Motor neuron (in vitro differentiated cells): ENCODE measurements at places on chromosomes 11 and 22. TPM values are rescaled to one million over a fixed set of nuclear protein-coding genes. Genes with fewer than 3 reads are reported as not detected.
A peak's percentile ranks its signal among the peaks of the same experiment; 100 is the strongest.

DNA sequence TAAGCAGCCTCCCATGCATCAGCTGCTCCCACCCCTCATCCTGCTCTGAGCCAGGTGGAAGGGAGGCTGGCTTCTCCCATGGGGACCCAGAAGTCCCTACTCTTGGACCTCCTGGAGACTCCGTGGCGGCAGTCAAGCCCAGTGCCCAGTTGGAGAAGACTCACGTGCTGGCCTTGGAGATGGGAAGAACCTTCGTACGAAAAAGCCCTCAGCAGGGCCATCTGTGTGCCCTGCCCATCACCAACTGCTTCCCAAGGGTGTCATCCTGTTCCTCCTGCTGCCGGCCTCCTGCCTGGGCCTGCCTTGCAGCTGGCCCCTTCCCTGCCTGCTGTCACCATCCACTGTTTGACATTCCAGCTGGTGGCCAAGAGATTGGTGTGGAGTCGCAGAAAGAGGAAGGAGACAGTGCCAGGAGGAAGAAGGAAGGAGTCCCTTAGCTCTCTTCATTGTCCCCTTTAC, 28.0 kb downstream of the ARHGAP1 start:
- no peak for ATAC-seq

- ATAC-seq: peak; percentile 73
Measured at GRCh38 chr11:83612891-83613766, 327.0 kb upstream of the CCDC90B start.

GRCh38 chr11:77547863-77548551, 41.7 kb upstream of the AQP11 start:
- peak; percentile 46 for ATAC-seq

DNA sequence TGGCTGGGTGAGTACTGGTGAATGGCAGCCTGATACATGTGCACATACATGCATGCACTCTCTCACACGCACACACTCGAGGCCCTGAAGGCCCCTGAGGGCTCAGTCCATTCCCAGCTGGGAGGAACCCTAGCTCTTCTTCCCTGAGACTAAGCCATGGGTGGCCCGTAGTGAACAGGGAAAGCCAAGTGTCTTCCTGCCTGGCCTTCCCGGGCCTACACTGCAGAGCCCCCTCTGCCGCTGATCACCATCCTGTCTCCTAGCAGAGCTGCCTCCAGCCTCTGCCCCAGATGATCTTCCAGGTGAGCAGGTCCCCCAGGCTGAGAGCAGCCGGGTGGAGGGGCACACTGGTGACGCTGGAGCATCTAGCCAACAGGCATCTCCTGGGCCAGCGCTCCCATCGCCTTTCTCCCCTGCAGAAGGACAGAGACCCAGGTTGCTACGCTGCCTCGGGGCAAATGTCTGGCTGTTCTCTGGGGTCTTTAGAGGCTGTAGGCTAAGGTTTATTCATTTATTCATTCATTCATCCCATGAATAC, 57.3 kb downstream of the CD82 start:
- no peak for ATAC-seq

GRCh38 chr11:111417766-111418435, 38.8 kb upstream of the POU2AF1 start:
- peak; percentile 9 for ATAC-seq

TMEM179B gene
- total RNA-seq: 23.4 and 24.5 TPM in 2 replicates

TENM4 gene
- 0.26 and 0.59 TPM in 2 replicates for total RNA-seq

DNA sequence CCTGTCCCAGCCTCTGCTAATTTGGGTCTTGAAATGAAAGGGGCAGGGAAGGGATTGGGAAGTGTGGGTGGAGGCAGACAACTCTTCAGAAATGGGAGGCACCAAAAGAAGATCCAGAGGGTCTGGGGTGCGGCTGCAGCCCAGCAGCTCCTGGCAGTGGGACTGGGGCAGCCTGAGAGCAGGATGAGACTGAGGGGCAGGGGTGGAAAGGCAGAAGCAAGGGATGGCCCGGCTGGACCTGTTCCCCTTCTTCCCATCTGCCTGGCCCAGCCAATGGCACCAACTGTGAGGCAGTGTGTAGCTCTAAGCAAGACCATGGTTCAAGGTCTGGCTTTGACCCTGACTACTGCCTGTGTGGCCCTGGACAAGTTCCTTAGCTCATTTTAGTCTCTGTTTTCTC, 160.4 kb downstream of the ENTHD1 start:
- ATAC-seq: no peak

DNA sequence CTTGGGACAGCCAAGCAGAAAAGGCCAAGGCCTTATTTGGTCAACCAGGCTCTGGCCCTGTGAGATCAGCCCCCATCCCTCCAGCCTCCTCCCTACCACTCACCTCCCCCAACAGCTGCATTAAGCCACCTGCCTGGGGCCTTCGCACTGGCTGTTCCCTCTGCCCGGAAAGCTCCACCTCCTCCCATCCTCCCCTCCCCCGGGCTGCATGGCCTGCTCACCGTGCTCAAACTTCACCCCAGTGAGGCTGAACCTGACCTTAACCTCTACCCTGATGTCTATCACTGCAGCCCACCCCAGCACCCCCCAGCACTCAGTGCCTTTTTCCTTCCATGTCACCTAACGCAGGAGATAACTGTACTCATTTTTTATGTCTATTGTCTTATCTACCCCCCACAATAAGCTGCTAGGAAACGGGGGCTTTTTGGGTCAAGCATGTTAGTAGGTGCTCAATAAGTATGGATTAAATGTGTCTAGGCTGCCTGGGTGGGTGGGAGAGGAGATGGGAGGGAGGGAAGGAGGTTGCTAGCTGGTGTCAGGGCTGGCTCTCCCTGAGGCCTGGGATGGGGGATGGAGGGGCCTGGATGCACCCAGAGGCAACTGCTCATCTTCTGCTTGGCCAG, 912 bp downstream of the PTPRCAP start:
- ATAC-seq: no peak

CARD18 gene
- total RNA-seq: not detected in 2 replicates

GRCh38 chr22:47573141-47573540, 810.7 kb downstream of the TBC1D22A start:
- ATAC-seq: no peak

DNA sequence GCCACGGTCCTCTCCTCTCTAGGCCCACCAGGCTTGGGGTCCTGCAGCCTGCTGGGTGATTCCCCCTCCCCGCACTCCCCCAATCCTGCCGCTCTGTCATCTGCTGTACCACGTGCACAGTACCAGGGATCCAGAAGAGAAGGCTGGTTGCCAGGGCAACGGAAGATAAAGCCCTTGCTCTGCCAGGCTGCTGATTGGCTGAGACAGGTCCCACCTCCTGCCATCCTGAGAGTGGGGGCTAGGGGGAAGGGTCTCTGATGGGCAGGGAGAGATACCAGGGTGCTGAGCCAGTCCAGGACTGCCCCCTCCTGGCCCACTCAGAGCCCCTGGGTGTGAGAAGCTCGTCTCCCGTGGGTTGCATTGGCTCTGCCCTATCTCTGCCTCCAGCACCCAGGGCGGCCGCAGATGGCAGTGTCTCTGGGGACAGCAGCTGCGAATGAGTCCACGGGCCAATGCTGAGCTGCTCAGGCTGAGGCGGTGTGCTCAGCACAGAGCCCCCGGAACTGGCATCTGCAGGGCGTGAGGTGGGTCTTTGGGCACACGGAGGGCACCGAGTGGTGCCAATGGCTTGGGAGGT, at the start of gene SMIM45:
TSS of gene SMIM45 (plus strand) at position 253 of the 577 bp plus-strand sequence.
- no peak for ATAC-seq

CALCB gene
- total RNA-seq: 1.2 and 1.3 TPM in 2 replicates

GRCh38 chr22:27488456-27489177, 312.9 kb downstream of the MN1 start:
- ATAC-seq: peak; percentile 18
